ENCODE measurements at places on chromosomes 13 and 19.
A peak's percentile ranks its signal among the peaks of the same experiment; 100 is the strongest.

DNA sequence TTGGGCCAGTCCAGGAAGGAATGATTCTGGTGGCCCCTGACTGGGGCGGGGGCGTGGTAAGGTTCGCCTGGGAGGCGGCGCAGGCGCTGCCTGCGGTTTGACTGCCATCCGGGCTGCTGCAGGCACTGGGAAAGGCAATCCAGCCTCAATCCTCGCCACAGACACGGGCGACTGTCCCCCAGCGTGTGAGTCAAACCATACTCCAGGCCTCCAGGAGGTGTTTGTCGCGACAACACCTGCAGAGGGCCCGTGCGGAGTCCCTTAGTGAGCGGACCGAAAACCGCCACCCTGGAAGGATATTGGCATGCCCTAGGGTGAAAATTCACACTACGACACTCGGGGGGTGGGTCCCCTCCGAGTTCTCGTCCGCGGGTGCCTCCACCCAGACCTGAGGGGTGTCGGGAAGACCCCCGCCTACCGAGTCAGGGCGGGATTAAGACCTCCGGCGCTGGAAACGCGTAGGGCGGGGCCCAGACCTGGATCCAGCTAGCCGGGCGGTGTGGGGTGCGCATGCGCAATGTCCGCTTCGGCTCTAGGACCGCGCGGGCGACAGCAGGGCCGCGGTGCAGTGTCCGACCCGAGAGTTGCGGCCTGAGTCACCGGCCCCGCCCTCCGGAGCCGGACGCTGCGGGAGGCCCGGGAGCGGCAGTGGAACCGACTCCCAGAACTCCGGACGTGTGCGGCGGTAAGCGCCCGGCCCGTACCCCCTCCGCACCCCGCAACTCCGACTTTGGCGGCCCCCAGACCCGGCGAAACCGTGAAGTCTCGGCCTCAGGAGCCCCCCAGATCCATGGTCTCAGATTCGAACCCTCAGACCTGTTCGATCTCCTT lies at the start of gene CAPNS1:
Gene CAPNS1 (plus strand): TSS at position 594 of the 831 bp plus-strand sequence. CDS start 946 bp downstream, outside the sequence.
- DNase-seq = peak; percentile 80

GRCh38 chr13:66461021-66461420 lies 769.1 kb downstream of the PCDH9 start:
- no peak for DNase-seq

GRCh38 chr19:16576690-16577530 lies 4.7 kb upstream of the SLC35E1 start:
- DNase-seq = no peak

GRCh38 chr13:104098421-104098820 lies 1032.2 kb upstream of the SLC10A2 start:
- DNase-seq = no peak
